ENCODE measurements at places on chromosomes 4 and X.

- no peak overlapping the region for H3K4me3 ChIP-seq
- H3K4me1 ChIP-seq, result no peaks in the 10 kb centered on the region
- no peaks in the 10 kb centered on the region for H3K27me3 ChIP-seq
- peaks cover 22% of the 10 kb centered on the region for H3K36me3 ChIP-seq
- H3K27ac ChIP-seq, result no peak overlapping the region
Observed at GRCh38 chrX:47248576-47248975, 15.8 kb downstream of the USP11 start.

GRCh38 chrX:9241427-9241826 is 207.5 kb upstream of the FAM9B start:
- H3K27me3 ChIP-seq, result no peaks in the 10 kb centered on the region
- DNase-seq, result no peak
- no peaks in the 10 kb centered on the region for H3K4me1 ChIP-seq
- H3K27ac ChIP-seq, result no peak overlapping the region

- no peaks in the 10 kb centered on the region for H3K36me3 ChIP-seq
- DNase-seq, result no peak
- H3K4me1 ChIP-seq, result no peaks in the 10 kb centered on the region
- H3K27me3 ChIP-seq, result no peaks in the 10 kb centered on the region
Observed at GRCh38 chr4:150232029-150232428, 153.8 kb downstream of the DCLK2 start.

DNA sequence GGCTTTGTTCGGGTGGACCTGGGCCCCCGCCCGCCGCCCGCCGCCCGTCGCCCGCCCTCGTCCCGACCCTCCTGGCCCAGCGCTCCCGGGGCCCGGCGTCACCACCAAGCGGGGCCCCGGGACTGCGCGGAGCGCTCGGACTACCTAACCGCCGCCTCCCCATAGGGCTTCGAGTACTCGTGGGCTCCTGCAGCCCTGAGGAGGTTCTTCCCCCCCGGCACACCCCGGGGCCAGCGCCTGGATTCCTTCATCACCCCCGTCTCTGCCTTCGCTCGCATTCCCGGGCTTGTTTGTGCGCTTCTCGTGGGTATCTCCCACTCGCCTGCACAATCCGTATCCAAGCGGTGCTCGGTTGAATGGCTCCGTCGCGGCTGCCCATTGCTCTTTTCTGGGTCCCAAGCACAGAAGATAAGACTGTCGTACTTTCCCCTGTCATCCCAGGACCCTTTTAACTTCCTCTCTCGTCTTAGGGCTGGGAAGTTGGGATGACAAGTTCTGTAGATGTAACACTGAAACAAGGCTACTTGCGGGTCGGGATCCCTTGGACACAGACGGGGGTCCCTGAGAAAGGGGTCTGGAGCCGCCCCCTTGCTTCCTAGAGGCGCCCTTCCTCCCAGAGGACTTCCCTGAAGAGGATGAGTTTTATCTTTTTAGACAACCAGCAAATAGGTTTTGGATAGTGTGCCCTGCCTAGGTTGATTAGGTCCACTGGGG is 565 bp downstream of the MOB1B start:
- peaks cover 23% of the 10 kb centered on the region for H3K36me3 ChIP-seq
- H3K27me3 ChIP-seq, result peaks cover 2% of the 10 kb centered on the region
- no peak for DNase-seq

GRCh38 chr4:78756776-78757175 is 19.4 kb upstream of the BMP2K start:
- no peak for DNase-seq
- H3K27me3 ChIP-seq, result no peaks in the 10 kb centered on the region
- H3K4me1 ChIP-seq, result peaks cover 3% of the 10 kb centered on the region
- no peak overlapping the region for H3K27ac ChIP-seq
- no peaks in the 10 kb centered on the region for H3K36me3 ChIP-seq
- no peak overlapping the region for H3K4me3 ChIP-seq

- peak overlapping the region; percentile 51 for H3K4me3 ChIP-seq
- peaks cover 6% of the 10 kb centered on the region for H3K36me3 ChIP-seq
- peaks cover 9% of the 10 kb centered on the region for H3K4me1 ChIP-seq
- DNase-seq, result no peak
Observed at GRCh38 chrX:57119416-57119815, 1.9 kb downstream of the SPIN2B start.

DNA sequence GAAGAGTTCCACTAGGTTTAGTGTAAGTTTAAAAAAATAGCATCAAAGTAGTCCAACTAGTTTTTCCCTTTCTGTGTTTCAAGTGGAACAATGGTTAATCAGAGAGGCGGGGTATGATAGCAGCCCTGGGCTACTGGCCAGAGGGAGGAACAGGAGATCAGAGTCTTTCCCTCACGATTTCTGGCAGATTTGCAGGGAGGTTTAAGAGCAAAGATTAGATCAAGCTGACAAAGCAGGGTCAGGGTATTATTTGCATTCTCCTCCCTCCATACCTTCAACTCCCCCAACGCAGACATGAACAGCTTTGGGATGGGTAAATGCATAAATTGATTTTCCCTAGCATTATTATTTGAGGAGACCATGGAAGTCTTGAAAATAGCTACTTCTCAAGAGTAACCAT is 277.6 kb upstream of the DIAPH2 start:
- no peak overlapping the region for H3K27ac ChIP-seq
- H3K4me1 ChIP-seq, result no peaks in the 10 kb centered on the region
- no peak for DNase-seq
- no peaks in the 10 kb centered on the region for H3K36me3 ChIP-seq
- no peaks in the 10 kb centered on the region for H3K27me3 ChIP-seq

- peak; percentile 7 for DNase-seq
- peak overlapping the region; percentile 21 for H3K27ac ChIP-seq
- no peak overlapping the region for H3K4me3 ChIP-seq
- H3K4me1 ChIP-seq, result peaks cover 30% of the 10 kb centered on the region
- no peaks in the 10 kb centered on the region for H3K36me3 ChIP-seq
Observed at GRCh38 chr4:100511896-100512295, 5.9 kb downstream of the EMCN start.

- H3K4me3 ChIP-seq, result no peak overlapping the region
- no peak for DNase-seq
- no peaks in the 10 kb centered on the region for H3K27me3 ChIP-seq
- no peak overlapping the region for H3K27ac ChIP-seq
- no peaks in the 10 kb centered on the region for H3K4me1 ChIP-seq
- no peaks in the 10 kb centered on the region for H3K36me3 ChIP-seq
Observed at GRCh38 chr4:71593311-71593710, 190.6 kb downstream of the GC start.

DNA sequence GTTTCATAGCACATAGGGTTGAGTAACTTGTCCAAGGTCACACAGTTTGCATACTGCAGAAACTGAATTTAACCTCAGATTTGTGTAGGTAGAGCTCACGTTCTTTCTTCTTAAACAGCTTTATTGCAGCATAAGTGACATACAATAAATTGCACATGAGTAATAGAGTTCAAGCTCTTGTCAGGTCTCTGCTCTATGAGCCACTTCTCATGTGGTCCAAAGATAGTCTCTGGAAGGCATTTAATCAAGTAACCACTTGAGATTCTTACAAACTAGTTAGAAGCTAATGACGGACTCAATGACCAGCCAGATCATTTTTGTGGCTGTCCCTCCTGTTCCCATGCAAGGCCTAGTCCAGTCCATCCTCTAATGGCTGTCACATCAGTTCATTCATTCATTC is 68.9 kb downstream of the MAOB start:
- no peak overlapping the region for H3K4me3 ChIP-seq
- H3K27ac ChIP-seq, result no peak overlapping the region
- DNase-seq, result no peak
- no peaks in the 10 kb centered on the region for H3K27me3 ChIP-seq
- H3K36me3 ChIP-seq, result no peaks in the 10 kb centered on the region

DNA sequence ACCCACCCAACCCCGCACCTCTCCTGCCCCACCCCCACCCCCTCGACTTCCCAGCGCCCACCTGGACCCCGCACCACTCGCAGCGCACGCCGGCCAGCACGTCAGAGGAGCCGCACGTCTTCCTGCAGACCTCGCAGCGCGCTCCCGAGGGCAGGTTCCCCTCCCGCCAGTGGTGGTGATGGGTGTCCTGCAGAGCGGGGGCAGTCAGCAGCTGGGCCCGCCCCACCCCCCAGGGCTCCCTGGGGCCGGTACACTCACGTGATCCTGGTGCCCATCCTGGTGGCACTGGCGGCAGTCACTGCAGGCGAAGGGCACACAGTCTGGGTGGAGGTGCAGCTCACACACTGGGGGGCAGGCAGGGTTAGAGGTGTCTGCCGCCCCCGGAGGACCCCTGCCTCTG is 5.1 kb downstream of the DGKQ start:
- peaks cover 21% of the 10 kb centered on the region for H3K27me3 ChIP-seq
- H3K27ac ChIP-seq, result no peak overlapping the region
- no peak for DNase-seq
- no peaks in the 10 kb centered on the region for H3K4me1 ChIP-seq
- no peak overlapping the region for H3K4me3 ChIP-seq

DNA sequence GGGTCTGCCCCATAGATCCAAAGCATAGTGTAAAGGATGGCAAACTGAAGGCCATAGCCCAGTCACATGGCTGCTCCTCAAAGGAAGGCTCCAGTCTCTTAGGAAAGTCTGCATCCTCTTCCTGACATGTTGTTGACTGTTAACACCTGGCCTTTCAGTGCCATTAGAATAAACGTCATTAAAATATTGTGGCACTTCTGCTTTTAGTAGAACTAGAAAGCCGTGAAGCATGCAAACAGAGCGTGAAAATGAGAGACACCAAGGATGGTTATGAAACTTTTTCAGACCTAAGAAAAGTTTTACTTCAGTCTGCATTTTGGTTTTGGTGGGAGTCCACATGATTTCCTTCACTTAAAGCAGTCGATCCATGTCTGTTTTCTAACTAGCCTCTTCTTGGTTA is 41.1 kb upstream of the AFF2 start:
- DNase-seq, result no peak
- no peak overlapping the region for H3K4me3 ChIP-seq
- no peak overlapping the region for H3K27ac ChIP-seq

GRCh38 chr4:17010426-17011087 is 112.1 kb upstream of the LDB2 start:
- DNase-seq, result no peak
- H3K27ac ChIP-seq, result no peak overlapping the region
- H3K4me3 ChIP-seq, result no peak overlapping the region
- H3K27me3 ChIP-seq, result peaks cover 2% of the 10 kb centered on the region
- H3K4me1 ChIP-seq, result peaks cover 9% of the 10 kb centered on the region
- peaks cover 6% of the 10 kb centered on the region for H3K36me3 ChIP-seq

DNA sequence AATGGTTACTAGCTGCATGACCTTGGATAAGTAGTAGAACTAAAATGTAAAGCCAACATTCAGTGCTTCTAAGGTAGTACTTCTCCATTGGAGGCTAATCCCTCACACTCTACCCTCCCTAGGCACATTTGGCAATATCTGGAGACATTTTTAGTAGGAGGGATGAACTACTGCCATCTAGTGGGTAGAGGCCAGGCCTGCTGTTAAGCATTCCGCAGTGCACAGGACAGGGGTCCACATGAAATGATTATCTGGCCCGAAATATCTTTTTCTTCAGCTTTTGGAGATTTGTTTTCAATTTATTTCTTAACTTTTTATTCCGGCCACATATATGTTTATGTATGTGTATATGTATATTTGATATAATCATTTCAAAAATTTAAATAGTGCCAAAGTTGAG is 36.0 kb upstream of the SPANXC start:
- peak; percentile 6 for DNase-seq
- H3K27ac ChIP-seq, result no peak overlapping the region
- no peaks in the 10 kb centered on the region for H3K27me3 ChIP-seq
- H3K4me3 ChIP-seq, result no peak overlapping the region
- H3K36me3 ChIP-seq, result no peaks in the 10 kb centered on the region

DNA sequence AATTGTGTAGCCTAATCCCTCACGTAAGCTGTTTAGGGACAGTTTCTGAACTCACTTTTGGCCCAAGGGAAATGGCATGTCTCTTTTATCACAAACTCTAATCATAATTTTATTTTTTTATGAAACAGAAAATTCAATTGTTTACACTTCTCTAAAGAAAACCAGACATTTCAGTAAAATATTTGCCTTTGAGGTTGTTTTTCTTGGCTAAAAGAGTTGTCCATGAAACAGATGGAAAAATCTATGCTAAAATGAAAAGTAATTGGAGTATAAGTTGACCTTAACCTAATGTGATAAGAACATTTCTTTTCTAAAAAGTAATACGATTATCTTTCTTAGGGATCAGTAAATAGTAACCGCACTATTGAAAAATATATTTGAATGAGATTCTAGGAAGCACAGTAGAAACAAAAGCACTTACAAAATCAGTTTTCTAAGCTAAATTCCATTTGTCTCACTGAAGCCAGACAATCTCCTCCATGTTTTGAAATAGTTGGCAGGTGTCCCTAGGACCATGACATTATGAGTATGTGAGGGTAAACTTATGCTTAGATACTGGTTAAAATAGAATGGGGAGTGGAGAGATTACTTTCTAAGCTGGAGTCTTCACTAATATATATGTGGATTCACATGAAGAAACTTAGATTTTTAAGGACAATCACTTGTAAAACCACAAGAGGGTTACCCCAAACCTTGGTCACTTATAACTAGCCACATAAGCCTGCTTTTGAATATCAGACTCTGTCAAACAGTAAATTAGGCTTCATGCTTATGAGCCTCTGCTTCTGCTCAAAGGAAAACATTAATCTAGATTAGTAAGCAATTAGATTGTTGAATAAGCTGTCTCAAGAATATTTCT is 20.1 kb upstream of the TET2 start:
- H3K36me3 ChIP-seq, result no peaks in the 10 kb centered on the region
- no peak overlapping the region for H3K27ac ChIP-seq
- no peak overlapping the region for H3K4me3 ChIP-seq
- H3K4me1 ChIP-seq, result peaks cover 3% of the 10 kb centered on the region
- DNase-seq, result no peak
- H3K27me3 ChIP-seq, result no peaks in the 10 kb centered on the region

DNA sequence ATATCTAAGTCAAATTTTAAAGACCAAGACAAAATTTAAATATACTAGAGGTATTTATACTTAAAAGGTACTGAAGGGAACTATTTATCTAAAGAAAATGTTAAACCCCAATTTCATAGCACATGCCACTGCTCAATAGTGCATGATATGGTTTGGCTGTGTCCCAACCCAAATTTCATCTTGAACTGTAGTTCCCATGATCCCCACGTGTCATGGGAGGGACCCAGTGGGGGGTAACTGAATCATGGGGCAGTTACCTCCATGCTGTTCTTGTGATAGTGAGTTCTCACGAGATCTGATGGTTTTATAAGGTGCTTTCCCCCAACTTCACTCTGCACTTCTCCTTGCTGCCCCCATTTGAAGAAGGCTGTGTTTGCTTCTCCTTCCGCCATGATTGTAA is 32.3 kb downstream of the MAML3 start:
- no peak for DNase-seq
- peaks cover 32% of the 10 kb centered on the region for H3K4me1 ChIP-seq
- no peak overlapping the region for H3K4me3 ChIP-seq
- H3K36me3 ChIP-seq, result no peaks in the 10 kb centered on the region
- H3K27me3 ChIP-seq, result peaks cover 3% of the 10 kb centered on the region

DNA sequence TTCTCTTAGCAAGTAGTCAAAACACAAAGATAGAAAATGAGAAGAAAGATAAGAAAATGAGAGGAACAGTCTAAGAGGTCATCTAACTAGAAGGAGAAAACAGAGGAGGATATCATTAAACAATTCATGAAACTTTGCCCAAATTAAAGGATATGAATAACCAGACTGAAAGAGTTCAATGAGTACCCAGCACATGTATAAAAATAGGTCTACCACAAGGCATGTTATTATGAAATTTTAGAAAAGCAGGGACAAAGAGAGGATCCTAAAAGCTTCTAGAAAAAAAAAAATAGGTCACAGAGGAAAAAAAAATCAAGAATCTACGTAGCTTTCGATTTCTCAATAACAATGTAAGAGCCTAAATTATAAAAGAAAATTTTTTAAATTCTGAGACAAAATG is 118.5 kb downstream of the WDFY3 start:
- H3K4me1 ChIP-seq, result no peaks in the 10 kb centered on the region
- DNase-seq, result no peak
- peaks cover 16% of the 10 kb centered on the region for H3K36me3 ChIP-seq
- no peaks in the 10 kb centered on the region for H3K27me3 ChIP-seq

Data from endothelial cell (in vitro differentiated cells).